ENCODE measurements at places on chromosomes 3 and 15. TPM values are rescaled to one million over a fixed set of nuclear protein-coding genes. Genes with fewer than 3 reads are reported as not detected.
A peak's percentile ranks its signal among the peaks of the same experiment; 100 is the strongest.

GRCh38 chr3:101938262-101938847 lies 89.0 kb downstream of the NFKBIZ start:
- peaks cover 20% of the 10 kb centered on the region for H3K4me1 ChIP-seq
- no peaks in the 10 kb centered on the region for H3K36me3 ChIP-seq
- H3K27me3 ChIP-seq, result no peaks in the 10 kb centered on the region

DNA sequence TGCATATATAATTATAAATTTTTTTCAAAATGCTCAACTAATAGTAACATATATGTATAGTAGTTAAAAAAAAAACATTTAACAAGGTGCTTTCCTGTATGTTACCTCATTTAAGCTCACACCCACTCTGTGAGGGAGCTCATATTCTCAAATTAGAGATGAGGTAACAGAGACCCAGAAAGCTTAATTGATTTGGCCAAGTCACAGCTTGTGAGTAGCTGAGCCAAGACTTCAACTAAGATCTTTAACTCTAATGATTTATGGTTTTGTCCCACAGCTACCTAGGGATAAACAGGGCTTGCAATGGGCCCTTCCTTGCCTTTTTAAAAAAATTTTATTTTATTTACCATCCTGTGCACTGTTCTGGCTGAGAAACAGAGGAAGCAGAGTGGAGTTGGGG lies 230.0 kb upstream of the GOLIM4 start:
- no peak for DNase-seq
- H3K4me3 ChIP-seq, result no peak overlapping the region
- no peaks in the 10 kb centered on the region for H3K4me1 ChIP-seq
- no peaks in the 10 kb centered on the region for H3K36me3 ChIP-seq

GRCh38 chr3:126971891-126972351 lies 11.0 kb upstream of the PLXNA1 start:
- peak; percentile 38 for DNase-seq
- no peak overlapping the region for H3K4me3 ChIP-seq

GRCh38 chr3:184549796-184550577 lies 11.6 kb upstream of the EPHB3 start:
- H3K4me1 ChIP-seq, result no peaks in the 10 kb centered on the region
- H3K27me3 ChIP-seq, result no peaks in the 10 kb centered on the region
- no peak overlapping the region for H3K4me3 ChIP-seq
- DNase-seq, result peak; percentile 85
- H3K27ac ChIP-seq, result peak overlapping the region; percentile 54
- no peaks in the 10 kb centered on the region for H3K36me3 ChIP-seq

GRCh38 chr3:61608711-61609110 lies 47.3 kb downstream of the PTPRG start:
- H3K27me3 ChIP-seq, result no peaks in the 10 kb centered on the region
- no peak overlapping the region for H3K27ac ChIP-seq
- H3K4me3 ChIP-seq, result no peak overlapping the region
- DNase-seq, result no peak
- no peaks in the 10 kb centered on the region for H3K36me3 ChIP-seq
- peaks cover 12% of the 10 kb centered on the region for H3K4me1 ChIP-seq

GRCh38 chr3:69240651-69241568 lies 118.5 kb upstream of the LMOD3 start:
- H3K36me3 ChIP-seq, result no peaks in the 10 kb centered on the region
- peaks cover 10% of the 10 kb centered on the region for H3K4me1 ChIP-seq
- DNase-seq, result peak; percentile 46
- H3K27me3 ChIP-seq, result no peaks in the 10 kb centered on the region
- no peak overlapping the region for H3K4me3 ChIP-seq

GRCh38 chr15:41513506-41514227 lies at the start of gene LTK:
Gene LTK, minus strand, starts transcription at chr15:41513827. Its CDS starts 118 bp downstream, at chr15:41513709.
- H3K4me3 ChIP-seq, result peak within 1 kb of the TSS; percentile 39
- H3K4me1 ChIP-seq, result peaks cover 34% of the 10 kb centered on the region
- DNase-seq, result no peak
- peaks cover 14% of the 10 kb centered on the region for H3K36me3 ChIP-seq
- peaks cover 4% of the 10 kb centered on the region for H3K27me3 ChIP-seq
- H3K27ac ChIP-seq, result no peak within 1 kb of the TSS

GRCh38 chr15:93168910-93169309 lies 79.9 kb upstream of the RGMA start:
- H3K4me1 ChIP-seq, result no peaks in the 10 kb centered on the region
- H3K27me3 ChIP-seq, result peaks cover 6% of the 10 kb centered on the region
- no peak overlapping the region for H3K4me3 ChIP-seq

DNA sequence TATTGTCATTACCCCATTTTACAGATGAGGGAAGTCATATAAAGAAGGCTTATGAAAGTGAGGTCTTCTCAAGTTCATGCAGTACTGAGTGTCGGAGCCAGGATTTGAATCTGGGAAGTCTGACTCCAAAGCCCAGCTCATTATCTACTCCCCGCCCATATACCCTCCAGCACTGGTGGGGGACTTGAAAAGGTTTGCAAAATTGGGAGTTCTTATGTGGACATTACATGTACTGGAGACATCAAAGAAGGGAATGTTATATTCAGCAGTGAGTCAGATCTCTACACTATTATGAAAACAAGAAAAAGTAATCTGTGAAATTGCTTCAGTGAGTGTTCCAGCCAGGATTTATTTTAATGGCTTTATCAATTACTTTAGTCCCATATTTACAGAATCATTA lies 185.2 kb upstream of the CADPS start:
- no peaks in the 10 kb centered on the region for H3K27me3 ChIP-seq
- H3K36me3 ChIP-seq, result no peaks in the 10 kb centered on the region
- H3K27ac ChIP-seq, result no peak overlapping the region
- H3K4me3 ChIP-seq, result no peak overlapping the region
- H3K4me1 ChIP-seq, result no peaks in the 10 kb centered on the region
- DNase-seq, result no peak

GRCh38 chr15:74228723-74229081 lies 7.4 kb upstream of the CCDC33 start:
- H3K36me3 ChIP-seq, result no peaks in the 10 kb centered on the region
- H3K27me3 ChIP-seq, result peaks cover 4% of the 10 kb centered on the region
- DNase-seq, result peak; percentile 83
- H3K4me3 ChIP-seq, result no peak overlapping the region
- H3K4me1 ChIP-seq, result peaks cover 10% of the 10 kb centered on the region

- no peak for DNase-seq
- no peaks in the 10 kb centered on the region for H3K27me3 ChIP-seq
- no peak overlapping the region for H3K4me3 ChIP-seq
- H3K36me3 ChIP-seq, result no peaks in the 10 kb centered on the region
- peak overlapping the region; percentile 83 for H3K27ac ChIP-seq
- H3K4me1 ChIP-seq, result peaks cover 9% of the 10 kb centered on the region
Observed at GRCh38 chr15:39622660-39623516, 42.0 kb downstream of the THBS1 start.

DNA sequence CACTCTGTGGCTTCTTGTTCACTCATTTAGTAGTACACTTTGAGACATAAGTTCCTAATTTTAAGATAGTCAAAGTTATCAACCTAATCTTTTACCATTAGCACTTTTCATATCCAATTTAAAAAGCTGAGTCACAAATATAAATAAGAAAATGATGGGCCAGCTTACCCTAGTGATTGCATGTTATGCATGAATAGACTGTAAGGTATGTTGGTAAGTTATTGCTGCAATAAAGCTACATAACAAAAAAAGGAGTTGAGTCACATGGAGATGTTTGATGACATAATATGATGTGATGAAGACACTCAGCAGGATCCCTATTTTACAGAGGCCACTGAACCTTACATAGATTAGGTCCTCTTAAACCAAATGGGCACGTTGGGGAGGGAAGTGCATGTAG lies 161.3 kb downstream of the OCA2 start:
- H3K36me3 ChIP-seq, result no peaks in the 10 kb centered on the region
- H3K27me3 ChIP-seq, result peaks cover 3% of the 10 kb centered on the region
- H3K4me1 ChIP-seq, result no peaks in the 10 kb centered on the region
- no peak overlapping the region for H3K4me3 ChIP-seq
- no peak overlapping the region for H3K27ac ChIP-seq
- DNase-seq, result no peak

GRCh38 chr15:82894971-82895520 lies 57.5 kb downstream of the HOMER2 start:
- no peak overlapping the region for H3K27ac ChIP-seq
- DNase-seq, result peak; percentile 23
- peaks cover 37% of the 10 kb centered on the region for H3K4me1 ChIP-seq
- peaks cover 3% of the 10 kb centered on the region for H3K36me3 ChIP-seq
- H3K4me3 ChIP-seq, result no peak overlapping the region
- H3K27me3 ChIP-seq, result no peaks in the 10 kb centered on the region

The LACTB gene
- 8.2 TPM for polyA plus RNA-seq

The DISP2 gene
- polyA plus RNA-seq, result 0.93 TPM

The CLDN18 gene
- 128 TPM for polyA plus RNA-seq

The SLC9C1 gene
- not detected for polyA plus RNA-seq

The NXPE3 gene
- 3.7 TPM for polyA plus RNA-seq

The ACSBG1 gene
- 0.15 TPM for polyA plus RNA-seq

The SEMA3B gene
- 42.0 TPM for polyA plus RNA-seq

The CEP97 gene
- polyA plus RNA-seq, result 0.98 TPM
